ENCODE measurements at places on chromosomes 6 and 20.

GRCh38 chr6:92433911-92434310 is 985.4 kb downstream of the EPHA7 start:
- no peak for DNase-seq

DNA sequence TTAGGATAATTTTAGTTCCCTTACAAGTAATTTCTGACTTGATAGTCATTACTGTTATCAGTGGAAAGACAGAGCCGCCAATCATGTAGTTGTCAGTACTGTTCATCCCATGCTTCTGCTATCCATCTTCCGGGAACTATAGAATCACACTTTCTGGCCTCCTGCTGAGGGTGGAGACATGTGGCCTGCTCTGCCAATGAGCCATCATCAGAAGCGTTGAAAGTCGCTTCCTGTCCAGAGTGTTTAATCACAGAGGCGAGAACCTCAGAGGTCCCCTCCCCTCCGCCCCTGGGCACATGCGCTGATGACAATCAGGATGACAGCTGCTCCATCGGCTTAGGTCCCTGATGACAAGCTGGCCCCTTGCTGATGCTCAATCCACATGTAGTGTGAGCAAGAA is 3.0 kb downstream of the DDO start:
- peak; percentile 33 for DNase-seq

- DNase-seq = no peak
Observed at GRCh38 chr6:2706558-2706957, 44.2 kb downstream of the MYLK4 start.

DNA sequence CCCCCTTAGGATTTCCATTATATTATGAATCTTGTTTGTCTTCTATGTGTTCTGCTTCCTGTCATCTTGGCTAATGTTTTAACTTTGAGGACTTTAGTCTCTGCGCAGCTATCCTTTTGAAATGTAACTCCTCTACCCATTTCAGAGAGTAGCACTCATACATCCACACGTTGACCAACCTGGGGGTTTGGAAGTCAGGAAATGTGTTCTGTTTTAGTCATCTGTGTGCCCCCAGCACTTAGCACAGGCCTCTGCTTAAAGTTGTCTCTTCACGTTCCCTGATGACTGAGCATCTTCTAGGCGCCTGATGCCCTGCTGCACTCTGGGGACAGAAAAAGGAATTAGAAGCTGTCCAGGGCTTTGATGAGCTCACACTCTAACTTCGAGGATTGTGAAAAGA is 47.9 kb downstream of the HMGN3 start:
- DNase-seq = no peak

GRCh38 chr6:27062755-27063154 is 184.7 kb upstream of the PRSS16 start:
- DNase-seq = no peak

GRCh38 chr6:166624275-166624674 is 2.8 kb downstream of the RPS6KA2 start:
- no peak for DNase-seq

DNA sequence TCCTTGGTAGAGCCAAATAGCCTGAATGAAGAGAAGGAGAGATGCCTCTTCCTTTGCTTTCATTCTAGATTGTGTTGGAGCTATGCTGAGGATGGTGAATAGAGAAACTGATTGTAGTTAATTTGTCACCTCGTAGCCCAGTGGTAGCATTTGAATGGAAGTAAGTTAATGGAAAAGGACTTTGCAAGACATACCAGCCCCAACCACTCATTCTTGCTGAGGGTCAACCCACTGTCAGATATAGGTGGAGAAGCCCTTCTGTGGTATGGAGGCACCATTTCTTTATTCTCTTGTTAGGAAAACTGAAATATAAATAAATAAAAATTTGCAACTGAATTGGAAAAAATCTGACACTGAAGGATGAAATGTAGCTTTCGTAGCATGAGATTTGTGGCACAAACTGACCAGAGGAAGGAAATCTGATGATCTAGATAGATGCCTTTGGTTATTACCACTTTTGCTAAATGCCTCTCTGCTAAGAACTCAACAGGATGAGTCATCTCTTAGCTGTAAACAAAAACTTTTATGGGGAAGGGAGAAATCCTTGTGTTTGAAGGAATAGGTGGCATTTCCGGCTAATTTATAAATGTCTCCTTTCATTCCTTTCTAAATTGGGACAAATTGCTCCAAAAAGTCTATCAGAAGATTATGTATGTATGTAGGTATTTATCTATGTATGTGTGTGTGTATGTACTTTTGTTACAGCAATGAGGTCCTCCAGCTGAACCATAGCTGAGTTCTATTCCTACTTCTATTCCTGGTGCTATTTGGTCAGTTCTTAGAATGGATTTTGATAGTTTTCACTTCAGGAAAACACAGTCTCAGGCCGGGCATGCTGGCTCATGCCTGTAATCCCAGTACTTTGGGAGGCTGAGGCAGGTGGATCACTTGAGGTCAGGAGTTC is 76.5 kb upstream of the SUPT3H start:
- DNase-seq = no peak

GRCh38 chr6:147176795-147177194 is 27.4 kb upstream of the STXBP5 start:
- no peak for DNase-seq

DNA sequence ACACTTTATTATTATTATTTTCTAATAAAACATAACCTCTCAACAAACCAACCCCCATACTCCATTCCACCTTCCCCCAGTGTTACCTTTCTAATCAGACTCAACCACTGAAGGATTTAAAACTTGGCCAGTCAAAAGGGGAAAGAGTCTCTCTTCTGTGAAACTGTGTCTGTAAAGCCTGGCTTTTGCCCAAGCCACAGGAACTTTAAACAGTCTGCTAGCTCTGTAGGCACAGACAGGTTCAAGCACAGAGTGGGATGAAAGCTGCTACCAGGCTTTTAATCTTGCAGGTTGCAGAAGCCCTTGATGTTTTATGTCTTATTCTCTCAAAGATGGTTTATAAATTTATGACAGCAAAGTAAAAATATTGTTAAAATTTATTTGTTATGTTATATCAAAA is 585.7 kb downstream of the TENT5A start:
- no peak for DNase-seq
